Hepatocyte (in vitro differentiated cells): ENCODE measurements at places on chromosomes 13 and 19. TPM values are rescaled to one million over a fixed set of nuclear protein-coding genes. Genes with fewer than 3 reads are reported as not detected.

DNA sequence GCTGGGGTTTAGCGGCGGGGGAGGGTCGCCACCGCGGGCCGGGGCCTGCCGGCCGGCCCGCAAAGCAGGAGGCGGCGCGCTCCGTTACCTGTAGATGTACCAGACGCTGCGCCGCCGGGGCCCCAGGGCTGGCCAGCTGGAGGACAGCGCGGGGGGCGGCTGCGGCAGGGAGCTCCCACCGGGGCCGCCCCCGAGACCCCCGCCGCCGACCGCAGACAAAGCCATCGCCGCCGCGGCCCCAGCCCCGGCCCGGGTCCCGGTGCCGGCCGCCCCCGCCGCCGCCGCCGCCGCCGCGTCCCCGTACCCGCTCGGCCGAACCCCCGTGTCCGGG lies 24.8 kb downstream of the SHANK1 start:
- H3K27ac ChIP-seq = no peak overlapping the region
- no peaks in the 10 kb centered on the region for H3K36me3 ChIP-seq
- H3K4me3 ChIP-seq = no peak overlapping the region
- no peaks in the 10 kb centered on the region for H3K4me1 ChIP-seq

The ZNF625 gene
- total RNA-seq = 9.7 and 10.3 TPM in 2 replicates

DNA sequence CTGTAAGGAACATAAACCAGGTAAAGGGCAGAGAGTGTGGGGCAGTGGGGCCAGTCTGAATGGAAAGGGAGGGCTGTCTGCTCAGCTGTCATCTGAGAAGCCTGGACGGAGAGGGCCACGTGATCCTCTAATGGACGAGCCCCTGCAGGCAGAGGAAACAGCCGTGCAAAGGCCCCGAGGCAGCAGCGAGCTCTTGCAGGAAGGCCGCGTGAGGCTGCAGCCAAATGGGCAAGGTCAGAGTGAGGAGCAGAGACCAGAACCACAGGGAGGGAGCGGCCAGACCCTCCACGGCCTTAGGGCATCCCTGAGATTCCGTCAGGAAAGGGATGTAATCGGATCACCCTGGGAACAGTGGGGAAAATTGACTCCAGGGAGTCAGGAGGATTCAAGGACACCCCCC lies 4.4 kb downstream of the LILRB4 start:
- no peak overlapping the region for H3K27ac ChIP-seq
- no peak for DNase-seq
- H3K36me3 ChIP-seq = no peaks in the 10 kb centered on the region

GRCh38 chr13:97221466-97221865 lies 667 bp upstream of the MBNL2 start:
- peak overlapping the region; percentile 71 for H3K27ac ChIP-seq
- H3K36me3 ChIP-seq = no peaks in the 10 kb centered on the region
- no peaks in the 10 kb centered on the region for H3K27me3 ChIP-seq
- no peak for DNase-seq

DNA sequence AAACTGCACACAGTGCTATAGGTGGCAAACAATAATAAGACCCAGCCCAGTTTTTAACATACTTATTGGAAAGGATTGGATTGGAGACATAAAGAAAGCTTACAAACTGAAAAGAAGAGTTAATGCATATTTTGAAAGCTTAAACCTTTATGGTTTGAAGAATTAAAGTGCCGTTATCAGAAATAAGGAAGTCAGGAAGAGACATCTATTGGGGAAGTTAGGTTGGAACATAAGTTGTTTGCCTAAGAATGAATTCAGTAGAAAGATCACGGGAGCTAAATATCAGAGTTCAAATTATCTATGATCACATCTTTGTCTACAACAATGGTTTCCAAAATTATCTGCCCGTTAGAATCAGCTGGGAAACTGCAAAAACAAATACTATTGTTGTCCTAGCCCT lies 767.9 kb downstream of the PCDH9 start:
- no peaks in the 10 kb centered on the region for H3K36me3 ChIP-seq
- H3K4me3 ChIP-seq = no peak overlapping the region
- H3K27ac ChIP-seq = no peak overlapping the region
- no peak for DNase-seq

- H3K27me3 ChIP-seq = no peaks in the 10 kb centered on the region
- H3K4me3 ChIP-seq = no peak overlapping the region
- DNase-seq = no peak
- no peaks in the 10 kb centered on the region for H3K4me1 ChIP-seq
- H3K36me3 ChIP-seq = no peaks in the 10 kb centered on the region
Observed at GRCh38 chr13:19148561-19148960, 33.1 kb downstream of the TUBA3C start.

DNA sequence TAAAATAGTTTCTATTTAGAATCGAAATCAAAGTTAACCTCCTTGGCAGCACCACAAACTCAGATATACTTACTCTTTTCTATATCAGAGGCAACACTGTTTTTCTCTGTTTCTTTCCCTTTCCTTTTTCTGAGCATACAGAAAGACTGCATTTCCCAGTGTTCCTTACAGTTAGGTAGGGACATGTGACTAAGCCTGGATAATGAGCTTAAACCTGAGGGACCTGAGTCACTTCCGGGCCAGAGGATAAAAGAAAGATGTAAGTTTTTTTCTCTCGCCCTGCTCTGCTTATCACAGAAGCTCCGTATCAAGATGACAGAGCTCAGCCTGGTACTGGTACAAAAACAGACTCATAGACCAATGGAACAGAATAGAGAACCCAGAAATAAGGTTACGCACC lies 531.9 kb downstream of the KLF12 start:
- H3K36me3 ChIP-seq = no peaks in the 10 kb centered on the region
- H3K27ac ChIP-seq = no peak overlapping the region
- H3K4me1 ChIP-seq = no peaks in the 10 kb centered on the region
- peak; percentile 61 for DNase-seq
- H3K4me3 ChIP-seq = no peak overlapping the region

The PEX11G gene
- total RNA-seq = 4.1 and 6.2 TPM in 2 replicates

GRCh38 chr13:87680298-87680697 lies 9.1 kb downstream of the SLITRK5 start:
- no peak overlapping the region for H3K4me3 ChIP-seq
- H3K36me3 ChIP-seq = no peaks in the 10 kb centered on the region
- H3K27me3 ChIP-seq = peaks cover 50% of the 10 kb centered on the region
- peak; percentile 45 for DNase-seq

- H3K4me3 ChIP-seq = no peak overlapping the region
- no peaks in the 10 kb centered on the region for H3K27me3 ChIP-seq
- H3K36me3 ChIP-seq = no peaks in the 10 kb centered on the region
- no peak for DNase-seq
Observed at GRCh38 chr13:24167666-24168391, 7.3 kb downstream of the SPATA13 start.

GRCh38 chr19:49677901-49678674 lies 1.0 kb downstream of the PRMT1 start:
- peak; percentile 88 for DNase-seq
- H3K27me3 ChIP-seq = no peaks in the 10 kb centered on the region
- no peaks in the 10 kb centered on the region for H3K36me3 ChIP-seq
- H3K4me1 ChIP-seq = peaks cover 12% of the 10 kb centered on the region

- H3K36me3 ChIP-seq = no peaks in the 10 kb centered on the region
- no peak for DNase-seq
- no peaks in the 10 kb centered on the region for H3K27me3 ChIP-seq
- no peaks in the 10 kb centered on the region for H3K4me1 ChIP-seq
- no peak overlapping the region for H3K27ac ChIP-seq
Observed at GRCh38 chr19:7550169-7550770, 14.8 kb downstream of the PNPLA6 start.

DNA sequence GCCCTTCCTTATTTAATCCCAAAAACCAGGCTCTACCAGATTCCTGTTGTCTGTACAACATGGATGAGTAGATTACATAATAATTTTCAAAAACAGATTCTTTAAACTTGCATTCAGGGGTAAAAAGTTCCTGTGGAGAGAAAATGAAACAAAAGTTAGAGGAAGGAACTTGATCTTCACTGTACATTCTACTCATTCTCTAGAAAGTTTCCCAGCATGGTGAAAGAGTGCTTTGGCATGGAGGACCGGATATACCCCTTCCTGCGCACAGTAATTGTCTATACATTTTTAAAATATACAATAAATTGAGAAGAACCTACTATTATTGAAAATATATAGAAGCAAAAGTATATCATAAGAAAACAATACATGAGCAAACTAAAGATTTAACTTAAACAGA lies 274.2 kb downstream of the ITGBL1 start:
- H3K27me3 ChIP-seq = no peaks in the 10 kb centered on the region
- no peak overlapping the region for H3K27ac ChIP-seq
- H3K4me1 ChIP-seq = no peaks in the 10 kb centered on the region
- no peaks in the 10 kb centered on the region for H3K36me3 ChIP-seq
- no peak for DNase-seq

The SIGLEC6 gene
- not detected in 2 replicates for total RNA-seq

- no peaks in the 10 kb centered on the region for H3K36me3 ChIP-seq
- no peak overlapping the region for H3K4me3 ChIP-seq
- no peaks in the 10 kb centered on the region for H3K27me3 ChIP-seq
- no peak overlapping the region for H3K27ac ChIP-seq
- no peak for DNase-seq
Observed at GRCh38 chr19:51456541-51457290, 1.5 kb downstream of the SIGLEC8 start.

The LILRB3 gene
- total RNA-seq = 0.24 TPM in 1 of 2 replicates, not detected in the other

GRCh38 chr19:3053218-3053621 lies 9.1 kb downstream of the TLE5 start:
- H3K36me3 ChIP-seq = no peaks in the 10 kb centered on the region
- H3K4me1 ChIP-seq = peaks cover 32% of the 10 kb centered on the region
- H3K27ac ChIP-seq = no peak overlapping the region
- H3K4me3 ChIP-seq = no peak overlapping the region

DNA sequence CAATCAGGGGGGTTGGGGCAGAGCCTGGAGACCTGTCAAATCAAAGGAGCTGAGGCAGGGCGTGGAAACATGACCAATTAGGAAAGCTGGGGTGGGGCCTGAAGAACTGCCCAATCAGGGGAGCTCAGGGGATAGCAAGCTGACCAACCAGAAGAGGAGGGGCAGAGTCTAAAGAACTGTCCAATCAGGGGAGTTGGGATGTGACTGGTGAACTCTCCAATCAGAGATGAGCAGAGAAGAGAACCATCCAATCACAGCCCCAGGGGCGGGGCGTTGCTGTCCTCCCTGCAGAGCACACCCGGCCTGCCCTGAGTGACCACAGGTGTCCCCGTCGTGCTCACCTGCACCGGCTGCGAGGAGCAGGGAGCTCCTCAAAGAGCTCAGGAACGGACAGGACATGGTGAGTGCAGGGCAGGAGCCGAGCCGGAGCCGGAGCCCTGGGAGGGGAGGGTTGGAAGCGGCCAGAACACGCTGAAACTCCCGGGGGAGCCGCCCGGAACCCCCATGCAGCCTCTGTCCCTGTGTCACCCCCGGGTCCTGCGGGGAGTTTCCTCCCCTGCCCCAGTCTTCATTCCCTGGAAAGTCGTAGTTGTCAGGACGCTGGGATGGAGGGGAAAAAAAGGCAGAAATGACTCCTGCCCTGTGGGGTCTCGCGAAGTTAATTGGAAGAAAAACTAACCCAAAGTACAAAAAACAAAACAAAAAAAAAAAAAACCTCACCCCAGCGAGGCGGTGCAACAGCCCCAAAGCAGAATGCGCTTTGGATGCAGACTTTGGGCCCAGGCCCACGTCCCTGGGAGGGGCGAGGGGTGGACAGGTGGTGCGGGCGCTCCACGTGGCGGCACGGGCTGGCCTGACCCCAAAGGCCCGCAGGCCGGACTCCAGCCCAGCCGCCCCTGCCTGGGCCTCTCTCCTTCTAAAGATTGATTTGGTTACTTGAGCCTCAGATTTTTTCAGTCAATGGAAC lies at the start of gene ZNF556:
ZNF556 (plus strand) TSS at position 311 of the 967 bp plus-strand sequence; CDS start at position 398, 87 bp downstream.
- H3K36me3 ChIP-seq = no peaks in the 10 kb centered on the region
- no peak within 1 kb of the TSS for H3K27ac ChIP-seq
- H3K27me3 ChIP-seq = no peaks in the 10 kb centered on the region
- DNase-seq = no peak

- peak; percentile 38 for DNase-seq
- no peak overlapping the region for H3K4me3 ChIP-seq
- H3K4me1 ChIP-seq = no peaks in the 10 kb centered on the region
- H3K36me3 ChIP-seq = no peaks in the 10 kb centered on the region
Observed at GRCh38 chr19:5308451-5309437, 31.9 kb downstream of the PTPRS start.

DNA sequence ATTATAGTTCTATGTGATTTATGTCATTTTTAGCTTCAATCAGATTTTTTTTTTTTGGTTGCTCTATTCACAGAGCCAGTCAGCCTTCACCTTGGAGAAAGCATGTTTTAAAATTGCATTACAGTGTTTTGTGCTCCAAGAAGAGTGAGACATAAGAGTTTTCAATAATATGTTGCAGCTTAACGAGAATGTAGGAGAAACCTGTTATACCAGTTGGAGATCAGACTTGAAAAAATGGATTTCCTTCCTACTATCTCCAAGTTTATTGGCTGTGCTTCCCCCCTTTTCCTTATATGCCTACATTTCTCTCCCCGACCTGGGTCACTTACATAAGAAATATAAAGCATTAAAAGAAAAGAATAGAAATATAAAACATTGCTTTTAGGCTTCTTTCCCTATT lies 123.9 kb upstream of the ARGLU1 start:
- no peak overlapping the region for H3K27ac ChIP-seq
- no peak for DNase-seq
- H3K4me3 ChIP-seq = no peak overlapping the region
- no peaks in the 10 kb centered on the region for H3K36me3 ChIP-seq
- H3K27me3 ChIP-seq = no peaks in the 10 kb centered on the region
- no peaks in the 10 kb centered on the region for H3K4me1 ChIP-seq

DNA sequence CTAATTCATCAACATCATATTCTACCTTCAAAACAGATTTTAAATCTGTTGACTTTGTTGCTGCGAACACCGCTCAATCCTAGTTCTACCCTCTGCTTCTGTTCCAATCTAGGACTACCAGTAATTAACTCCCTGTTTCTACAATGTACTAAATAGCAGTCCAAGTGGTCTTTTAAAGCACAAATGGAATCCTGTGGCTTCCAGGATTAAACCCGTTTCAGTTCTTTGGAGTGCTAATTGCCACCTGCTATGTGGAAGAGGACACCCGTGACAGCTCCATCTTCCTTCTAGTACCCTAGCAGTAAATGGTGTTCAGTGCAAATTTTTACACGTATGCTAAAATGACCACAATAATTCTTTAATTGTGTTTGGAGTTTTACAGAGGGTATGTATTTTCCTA lies 232.1 kb downstream of the TDRD3 start:
- H3K27ac ChIP-seq = no peak overlapping the region
- no peak for DNase-seq
- no peaks in the 10 kb centered on the region for H3K4me1 ChIP-seq
- H3K27me3 ChIP-seq = no peaks in the 10 kb centered on the region
- no peaks in the 10 kb centered on the region for H3K36me3 ChIP-seq

DNA sequence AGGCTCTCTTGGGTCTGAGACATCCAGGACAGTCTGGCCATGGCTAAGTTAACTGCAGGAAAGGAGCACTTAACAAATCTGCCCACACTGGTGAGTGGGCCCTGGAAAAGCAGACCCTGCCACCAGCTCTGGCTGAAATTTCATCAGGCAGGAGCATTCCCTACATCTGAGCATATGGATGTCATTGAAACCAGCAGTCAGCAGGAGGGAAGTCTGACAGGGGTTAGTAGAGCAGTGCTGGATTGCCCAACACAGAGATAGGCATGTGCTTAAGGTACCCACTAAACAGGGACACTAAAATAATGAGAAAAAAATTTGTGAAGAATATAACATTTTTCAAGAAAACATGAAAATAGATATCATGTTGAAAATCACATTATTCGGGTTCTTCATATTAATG lies 13.6 kb upstream of the ACOD1 start:
- no peak for DNase-seq
- no peak overlapping the region for H3K27ac ChIP-seq
- no peaks in the 10 kb centered on the region for H3K4me1 ChIP-seq
- no peak overlapping the region for H3K4me3 ChIP-seq
- H3K27me3 ChIP-seq = no peaks in the 10 kb centered on the region
- no peaks in the 10 kb centered on the region for H3K36me3 ChIP-seq
